ENCODE measurements at places on chromosomes 3 and 15.

DNA sequence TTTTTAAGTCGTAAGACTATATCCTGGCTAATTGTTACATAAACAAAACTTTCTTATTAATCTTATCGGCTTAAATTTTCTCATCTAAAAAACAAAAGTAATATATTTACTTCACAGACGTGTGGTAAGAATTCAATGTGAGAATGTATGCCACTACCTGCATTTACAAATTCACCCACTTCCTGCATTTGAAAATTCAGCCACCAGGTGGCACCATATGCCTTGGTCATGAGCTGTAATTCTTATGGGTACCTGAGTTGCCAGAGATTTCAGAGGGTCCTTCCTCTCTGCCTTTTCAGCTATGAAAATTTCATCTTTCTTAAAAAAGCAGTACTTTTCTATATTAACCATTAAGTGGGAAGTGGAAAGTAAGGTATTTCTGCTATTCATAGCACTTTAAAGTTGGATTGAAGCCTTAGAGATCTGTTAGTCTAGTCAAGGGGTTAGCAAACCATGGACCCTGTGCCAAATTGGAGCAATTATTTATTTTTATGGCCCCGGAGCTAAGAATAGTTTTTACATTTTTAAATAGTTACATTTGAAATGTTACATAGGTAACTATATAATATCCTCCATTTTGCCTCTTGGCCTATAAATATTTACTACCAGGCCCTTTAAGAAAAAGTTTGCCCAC lies 127.8 kb downstream of the HCN4 start:
- DNase-seq, result peak; percentile 38

GRCh38 chr3:33799202-33799551 lies 747 bp downstream of the PDCD6IP start:
- DNase-seq, result no peak

GRCh38 chr15:50066202-50066601 lies 52.8 kb downstream of the ATP8B4 start:
- DNase-seq, result no peak

- DNase-seq, result peak; percentile 51
Measured at GRCh38 chr3:47989981-47990440, 26.2 kb downstream of the MAP4 start.

- DNase-seq, result no peak
Measured at GRCh38 chr15:101481917-101482525, 7.5 kb downstream of the PCSK6 start.

DNA sequence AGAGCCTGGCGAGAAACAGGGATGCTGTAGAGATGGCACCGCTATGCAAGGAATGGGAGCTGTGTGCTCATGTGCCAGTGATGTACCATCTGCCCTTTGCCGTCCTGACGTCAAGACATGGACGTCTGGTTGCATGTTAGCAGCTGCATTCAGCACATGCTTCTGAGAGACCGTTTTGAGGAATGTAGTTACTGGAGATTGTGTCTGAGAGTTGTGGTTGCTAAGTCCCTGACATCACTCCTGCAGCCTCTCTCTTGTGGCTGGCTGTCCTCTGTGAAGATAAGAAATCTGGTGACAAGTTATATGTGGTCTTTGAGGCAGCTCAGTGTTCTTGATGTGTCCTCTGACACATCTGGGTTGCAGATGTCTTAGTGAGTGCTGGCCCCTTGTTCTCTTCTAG lies 165.1 kb downstream of the APBA2 start:
- no peak for DNase-seq

DNA sequence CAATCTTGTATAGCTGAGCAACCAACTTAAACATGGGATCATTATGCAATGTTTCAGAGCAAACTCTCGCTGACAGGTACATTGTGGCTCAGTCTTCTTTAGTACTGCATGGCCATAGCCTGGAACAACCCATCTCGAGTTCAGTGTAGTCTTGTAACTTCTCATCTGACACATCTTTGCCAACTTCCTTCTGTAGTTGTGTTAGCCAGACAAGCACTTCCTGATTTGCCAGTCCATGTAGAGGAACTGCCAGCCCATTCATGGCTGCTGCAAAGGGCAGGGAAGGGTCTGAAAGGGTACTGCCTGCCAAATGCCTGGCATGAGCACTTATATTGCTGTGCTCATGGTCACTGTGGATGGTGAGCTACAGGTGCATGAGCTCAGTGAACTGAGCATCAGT lies 49.2 kb upstream of the CCDC54 start:
- no peak for DNase-seq

GRCh38 chr3:51559411-51559888 lies 20.9 kb downstream of the RAD54L2 start:
- DNase-seq, result no peak

GRCh38 chr15:38299216-38299615 lies 46.6 kb downstream of the SPRED1 start:
- no peak for DNase-seq

DNA sequence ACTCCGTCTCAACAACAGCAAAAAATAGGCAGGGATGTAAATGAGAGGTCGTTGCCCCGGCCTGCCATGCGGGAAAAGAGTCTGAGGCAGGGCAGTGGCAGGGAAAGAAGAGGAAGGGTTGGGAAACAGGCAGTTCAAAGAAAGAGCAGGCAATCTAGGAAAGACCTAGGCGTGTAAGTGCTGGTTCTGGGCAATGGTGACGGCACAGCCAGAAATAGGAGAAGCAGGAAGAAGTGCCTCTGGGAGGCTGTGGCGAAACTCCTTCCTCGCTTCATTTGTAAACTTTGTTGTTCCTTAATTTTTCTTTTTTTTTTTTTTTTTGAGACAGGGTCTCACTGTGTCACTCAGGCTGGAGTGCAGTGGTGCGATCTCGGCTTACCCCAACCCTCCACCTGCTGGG lies 4.3 kb downstream of the SLC51A start:
- DNase-seq, result no peak

GRCh38 chr3:104040896-104041295 lies 1325.8 kb upstream of the ALCAM start:
- DNase-seq, result no peak

GRCh38 chr3:30933478-30934207 lies 39.2 kb upstream of the GADL1 start:
- DNase-seq, result no peak

DNA sequence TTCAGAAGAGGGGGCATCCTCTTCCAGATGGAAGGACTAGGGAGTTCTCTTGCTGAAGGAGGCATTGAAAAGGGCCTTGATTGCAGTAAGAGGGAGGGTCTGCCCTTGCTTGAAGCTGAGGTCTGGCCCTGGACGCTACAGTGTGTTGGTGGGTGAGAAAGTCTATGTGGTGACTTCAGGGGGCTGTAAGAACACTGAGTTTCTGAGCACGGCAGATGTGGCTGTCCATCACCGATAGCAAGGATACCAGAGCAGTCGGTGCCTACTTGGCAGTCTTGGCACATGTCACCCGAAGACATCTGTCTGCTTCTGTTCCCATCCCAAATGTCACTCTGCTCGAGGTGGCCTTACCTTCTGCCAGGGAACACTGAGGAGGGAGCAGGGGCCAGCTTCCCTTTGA lies 631.1 kb upstream of the CFAP20DC start:
- no peak for DNase-seq

DNA sequence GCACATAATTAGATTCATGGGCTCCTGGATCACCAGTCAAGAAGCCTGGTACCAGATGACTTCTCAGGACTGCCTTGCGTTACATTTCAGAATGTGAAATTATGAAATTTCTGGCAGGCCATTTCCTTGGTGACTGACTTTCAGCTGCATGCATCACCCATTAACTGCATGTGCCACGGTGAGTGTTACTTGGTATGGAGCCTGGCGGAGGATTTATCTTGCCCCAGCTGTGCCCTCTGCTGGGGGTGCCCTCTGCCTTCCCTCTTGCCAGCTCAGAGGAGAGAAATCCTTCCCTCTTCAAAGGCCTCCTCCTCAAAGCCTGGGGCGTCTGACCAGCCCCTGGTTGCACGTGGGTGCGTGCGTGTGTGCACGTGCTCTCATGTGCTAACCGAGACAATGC lies 57.7 kb upstream of the CTSH start:
- no peak for DNase-seq

DNA sequence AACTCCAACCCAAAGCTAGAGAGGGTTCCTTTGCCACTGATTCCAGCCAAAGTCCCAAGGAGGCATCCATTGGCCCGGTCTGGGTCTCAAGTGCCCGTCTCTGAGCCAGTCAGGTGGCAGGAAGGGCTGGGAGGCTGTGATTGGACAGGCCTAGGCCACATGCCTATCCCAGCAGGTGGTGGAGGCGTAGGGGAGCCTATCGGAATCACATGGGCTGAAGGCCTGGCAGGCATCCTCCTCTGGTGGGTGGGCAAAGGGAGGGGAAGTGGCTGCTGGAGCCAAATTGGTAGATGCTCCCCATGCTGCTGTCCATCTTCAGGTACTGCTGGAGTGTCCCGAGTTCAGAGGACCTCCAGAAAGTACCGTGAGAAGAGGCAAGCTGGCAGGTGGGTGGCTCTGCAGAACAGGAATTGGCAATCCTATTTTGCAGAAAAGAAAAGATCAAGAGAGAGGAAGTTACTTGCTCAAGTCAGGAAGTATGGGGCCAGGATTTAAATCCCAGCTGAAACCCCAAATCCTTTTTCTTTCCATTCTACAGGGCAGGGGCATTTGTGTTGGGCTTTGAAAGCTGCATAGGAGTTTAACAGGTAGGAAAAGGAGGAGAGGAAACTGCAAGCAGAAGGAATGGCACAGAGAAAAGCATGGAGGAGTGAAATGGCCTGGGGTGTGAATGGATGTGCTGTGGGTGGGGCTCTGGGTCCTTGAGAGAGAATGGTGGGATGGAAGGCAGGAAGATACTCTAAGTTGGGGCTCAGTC lies 3.7 kb downstream of the CHST13 start:
- no peak for DNase-seq

DNA sequence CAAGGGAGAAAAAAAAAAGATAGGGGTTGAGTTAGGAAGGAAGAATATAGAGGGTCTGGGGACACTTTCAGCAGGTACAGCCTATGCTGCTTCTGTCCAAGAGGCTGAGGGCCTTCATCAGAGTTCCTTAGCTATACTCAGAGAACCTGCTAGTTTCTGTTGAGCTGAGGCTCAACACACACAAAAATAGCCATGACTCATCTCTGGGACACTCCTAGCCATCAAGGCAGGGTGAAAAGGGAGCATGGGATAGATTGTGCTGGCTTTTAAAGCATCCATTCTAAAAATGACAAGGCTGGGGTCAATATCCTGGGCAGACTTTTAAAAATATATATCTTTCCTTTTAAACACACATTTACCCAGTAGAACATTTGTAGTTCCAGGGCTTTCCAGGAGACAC lies 2.8 kb upstream of the RTP2 start:
- DNase-seq, result no peak

DNA sequence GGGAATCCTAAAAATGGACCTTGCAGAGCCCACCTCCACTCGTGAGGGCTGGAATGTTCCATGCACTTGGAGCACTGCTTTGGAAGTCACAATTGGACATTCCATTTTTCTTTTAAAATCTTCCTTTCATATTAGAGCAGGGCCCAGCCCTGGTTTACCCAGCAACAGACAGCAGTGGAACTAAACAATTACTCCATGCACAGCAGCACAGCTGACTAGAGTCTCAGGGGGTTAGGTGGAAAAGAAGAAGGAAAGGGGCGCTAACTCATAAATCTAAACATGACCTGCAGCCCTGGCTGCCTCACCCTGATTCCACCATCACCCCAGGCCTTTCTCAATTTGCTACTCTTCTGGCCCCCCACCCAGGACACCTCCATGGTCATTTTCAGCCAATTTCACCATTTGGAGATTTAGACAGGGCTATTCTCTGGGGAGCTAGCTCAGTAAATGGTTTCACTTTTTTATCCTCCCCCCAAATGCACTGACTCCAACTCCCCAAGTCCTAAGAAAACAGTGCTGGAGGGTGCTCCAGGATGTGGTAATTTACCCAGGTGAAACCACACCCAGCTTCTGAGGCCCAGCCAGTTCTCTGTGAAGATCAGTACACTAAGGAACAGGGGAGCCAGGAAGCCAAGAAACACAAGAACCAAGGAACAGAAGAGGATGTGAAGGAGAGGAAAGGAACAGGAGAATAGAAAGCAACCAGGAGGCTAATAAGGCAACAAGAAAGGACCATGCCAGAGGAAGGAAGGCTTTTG lies 1.6 kb upstream of the LRRC31 start:
- no peak for DNase-seq

- DNase-seq, result no peak
Measured at GRCh38 chr3:11624161-11624560, 19.6 kb downstream of the VGLL4 start.

- DNase-seq, result no peak
Measured at GRCh38 chr3:158733656-158734055, 1.4 kb upstream of the RARRES1 start.

DNA sequence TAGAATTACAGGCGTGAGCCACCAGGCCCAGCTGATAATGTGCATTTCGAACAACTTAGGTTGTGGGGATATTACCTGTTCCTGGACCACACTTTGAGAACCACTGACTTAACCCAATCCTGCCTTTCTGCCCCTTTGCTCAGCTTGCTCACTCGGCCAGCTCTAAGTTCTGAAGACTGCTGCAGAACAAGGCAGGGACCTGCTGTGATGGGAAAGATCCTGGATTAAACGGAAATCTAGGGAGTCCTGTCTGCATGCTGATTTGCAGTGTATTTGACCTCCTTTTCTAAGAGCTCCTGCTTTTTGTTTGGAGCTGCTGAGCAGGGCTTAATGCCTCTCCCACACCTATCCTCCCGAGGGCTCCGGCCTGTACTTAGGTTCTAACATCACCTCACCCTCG lies 2.9 kb downstream of the LTK start:
- no peak for DNase-seq

DNA sequence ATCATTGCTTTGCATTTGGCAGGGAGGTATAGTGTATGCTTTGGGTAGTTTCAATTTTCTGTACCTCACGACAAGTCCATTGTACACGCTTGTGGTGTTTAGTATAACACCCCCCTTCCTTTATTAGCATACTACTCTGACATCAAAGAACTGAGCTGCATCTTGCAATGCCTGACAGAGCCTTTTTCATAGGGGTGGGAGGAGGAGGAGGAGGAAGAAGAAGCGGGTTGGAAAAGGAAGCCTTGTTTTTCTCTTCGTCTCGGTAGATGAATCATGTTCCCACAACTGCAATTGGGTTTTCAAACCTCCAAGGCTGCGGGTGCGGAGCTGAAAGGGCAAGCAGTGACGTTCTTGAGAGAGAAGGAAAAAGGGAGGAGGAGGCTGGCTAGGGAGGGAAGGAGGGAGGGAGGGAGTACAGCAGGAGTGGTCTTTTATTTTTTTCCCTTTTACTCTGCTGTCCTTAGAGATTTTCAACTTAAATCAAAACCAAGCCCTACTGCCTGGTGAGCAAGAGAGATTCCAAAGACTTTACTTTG lies 175.7 kb downstream of the KLHL25 start:
- DNase-seq, result no peak

- no peak for DNase-seq
Measured at GRCh38 chr3:145124900-145125678, 1035.9 kb downstream of the PLOD2 start.

DNA sequence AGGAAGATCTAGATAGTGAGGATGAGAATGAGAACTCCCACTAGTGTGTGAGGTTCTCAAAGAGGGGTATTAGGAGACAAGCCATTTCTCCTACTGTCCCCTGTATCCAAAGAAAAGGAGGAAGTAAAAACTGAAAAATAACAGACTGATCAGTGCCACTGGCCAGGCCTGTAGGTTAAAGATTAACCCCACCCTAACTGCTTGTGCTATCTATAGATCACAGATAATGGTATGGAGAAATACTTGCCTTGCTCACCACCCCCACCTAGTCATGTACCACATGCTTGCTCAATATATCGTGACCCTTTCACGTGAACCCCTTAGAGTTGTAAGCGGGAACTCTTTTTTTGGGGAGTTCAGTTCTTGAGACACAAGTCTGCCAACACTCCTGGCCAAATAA lies 519.7 kb upstream of the FRG2C start:
- no peak for DNase-seq
